Suprapubic skin (tissue), 4 donors: ENCODE measurements at places on chromosomes 5 and 9.

GRCh38 chr5:78509884-78510769 lies 138.4 kb downstream of the LHFPL2 start:
- peak; percentile 83 for DNase-seq

- no peak for DNase-seq
Observed at GRCh38 chr9:34773306-34773910, 63.5 kb upstream of the CCL21 start.

GRCh38 chr5:66306105-66306843 lies 162.2 kb downstream of the SREK1 start:
- DNase-seq, result no peak

DNA sequence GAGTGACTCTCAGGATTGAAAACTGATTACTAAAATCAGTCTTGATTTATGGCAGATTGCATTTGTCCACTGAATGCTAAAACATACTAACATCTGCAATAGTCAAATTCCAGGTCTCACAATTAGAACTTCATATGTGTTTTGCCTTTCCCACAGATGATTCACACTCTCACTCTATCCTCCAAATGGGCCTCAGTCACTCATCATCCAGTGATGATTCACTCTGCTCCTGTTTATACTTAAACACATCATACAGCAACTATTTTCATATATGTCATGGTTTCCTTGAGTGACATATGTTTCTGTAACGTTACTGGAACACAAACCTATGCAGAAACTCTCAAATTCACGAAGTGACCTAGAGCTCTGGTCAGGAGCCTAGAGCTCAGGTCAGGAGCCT lies 512.9 kb downstream of the HINT1 start:
- no peak for DNase-seq

GRCh38 chr9:91150273-91150997 lies 211.3 kb downstream of the AUH start:
- DNase-seq, result no peak
